Stimulated activated CD8-positive, alpha-beta memory T cell treated with anti-CD3 and anti-CD28 coated beads, Interleukin-15, amount 100 ng/mL, for 48 hours (primary cell): ENCODE measurements at places on chromosomes 12 and 14.

DNA sequence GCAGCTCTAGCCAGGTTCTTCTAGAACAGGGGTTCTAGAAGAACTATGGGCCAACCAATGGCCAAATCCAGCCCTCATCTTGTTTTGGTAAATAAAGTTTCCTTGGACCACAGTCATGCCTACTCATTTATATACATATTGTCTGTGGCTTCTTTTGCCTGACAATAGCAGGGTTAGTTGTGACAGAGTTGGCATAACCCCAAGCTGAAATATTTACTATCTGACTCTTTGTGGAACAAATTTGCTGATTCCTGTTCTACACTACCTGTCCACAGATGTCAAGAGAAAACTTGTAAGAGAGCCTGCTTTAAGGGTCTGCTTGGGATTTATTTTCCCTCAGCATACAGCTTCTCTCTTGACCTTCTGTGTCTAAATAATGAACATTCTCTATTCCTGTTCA is 289.0 kb downstream of the KSR2 start:
- DNase-seq: no peak

- DNase-seq: no peak
Observed at GRCh38 chr12:5268424-5269210, 163.3 kb upstream of the NTF3 start.

GRCh38 chr12:108333898-108334699 is 5.0 kb downstream of the CMKLR1 start:
- DNase-seq: no peak

DNA sequence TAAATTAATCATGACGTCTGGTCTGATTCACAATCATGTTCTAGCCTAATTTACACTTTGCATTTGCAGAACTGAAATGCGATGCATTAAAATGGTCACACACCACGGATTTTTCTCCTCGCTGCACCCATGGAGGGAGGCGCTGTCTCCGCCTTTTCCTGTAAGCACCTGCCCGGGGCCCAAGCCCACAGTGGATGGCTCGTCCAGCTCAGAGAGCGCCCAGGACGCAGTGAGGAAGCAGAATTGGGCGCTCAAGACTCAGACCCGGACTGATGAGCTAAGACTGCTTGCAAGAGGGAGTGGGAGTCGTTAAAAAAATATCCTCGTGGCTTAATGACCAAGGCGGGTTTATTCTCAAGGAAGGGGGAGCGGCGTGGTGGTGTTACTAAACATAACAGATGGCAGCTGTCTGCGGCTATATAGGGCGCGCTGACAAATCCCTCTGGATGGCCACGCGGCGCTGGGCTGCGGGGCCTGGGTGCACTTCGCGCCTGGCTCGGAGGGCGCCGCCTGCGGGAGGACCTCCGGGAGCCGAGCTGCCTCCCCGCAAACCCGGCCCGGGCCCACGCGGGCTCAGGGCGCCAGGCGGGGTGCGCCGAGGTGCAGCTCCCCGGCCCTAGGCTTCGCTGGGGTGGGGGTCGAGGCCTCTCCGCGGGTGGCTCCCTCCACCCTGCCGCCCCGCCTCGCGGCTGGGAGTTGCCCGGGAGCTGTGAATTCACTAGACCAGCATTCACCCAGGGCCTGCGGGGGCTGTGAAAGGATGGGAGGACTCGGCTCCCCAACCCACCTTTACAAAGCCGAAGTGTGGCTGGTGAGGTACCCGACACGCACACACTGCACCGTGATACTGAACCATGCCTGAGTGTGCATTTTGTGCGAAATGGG is 78.7 kb downstream of the PPM1A start:
- peak; percentile 16 for DNase-seq

GRCh38 chr14:59931237-59931636 is 11.3 kb downstream of the LRRC9 start:
- no peak for DNase-seq

GRCh38 chr12:121968876-121969275 is 50.5 kb downstream of the CFAP251 start:
- no peak for DNase-seq

GRCh38 chr14:21192875-21193535 is 37.1 kb upstream of the OR5AU1 start:
- no peak for DNase-seq

- no peak for DNase-seq
Observed at GRCh38 chr14:22158560-22158959, 430.5 kb downstream of the DAD1 start.

GRCh38 chr14:51398898-51399297 is 158.9 kb downstream of the TMX1 start:
- DNase-seq: no peak

GRCh38 chr12:130496516-130497120 is 158.9 kb downstream of the PIWIL1 start:
- DNase-seq: no peak

GRCh38 chr14:102375119-102375518 is 12.4 kb downstream of the TECPR2 start:
- DNase-seq: no peak

GRCh38 chr14:102900631-102901571 is 21.6 kb upstream of the AMN start:
- DNase-seq: no peak

GRCh38 chr12:114194956-114195355 is 211.0 kb downstream of the TBX5 start:
- DNase-seq: no peak

GRCh38 chr14:90553298-90553920 is 156.6 kb downstream of the CALM1 start:
- no peak for DNase-seq

DNA sequence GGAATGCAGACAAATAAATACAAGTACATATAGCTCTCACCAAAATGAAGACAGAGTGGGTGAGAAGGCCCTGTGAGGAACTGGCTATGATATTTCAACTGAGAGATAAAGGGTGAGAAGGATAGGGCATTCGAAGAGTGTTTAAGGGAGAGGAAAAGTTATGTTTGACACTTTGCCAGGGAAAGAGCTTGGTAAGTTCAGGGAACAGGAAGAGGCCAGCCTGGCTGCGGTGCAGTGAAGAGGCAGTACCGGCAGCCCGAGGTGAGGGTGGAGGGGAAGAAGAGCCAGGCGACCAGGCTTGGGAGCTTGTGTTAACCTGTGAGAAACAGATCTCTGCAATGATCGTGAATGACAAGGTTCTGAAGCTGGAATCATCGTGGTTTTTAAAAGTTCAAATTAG is 84.7 kb upstream of the RFX4 start:
- DNase-seq: no peak

GRCh38 chr14:61285364-61285763 is 4.2 kb upstream of the TMEM30B start:
- no peak for DNase-seq

- DNase-seq: no peak
Observed at GRCh38 chr12:7557227-7557626, 53.6 kb upstream of the CD163 start.

DNA sequence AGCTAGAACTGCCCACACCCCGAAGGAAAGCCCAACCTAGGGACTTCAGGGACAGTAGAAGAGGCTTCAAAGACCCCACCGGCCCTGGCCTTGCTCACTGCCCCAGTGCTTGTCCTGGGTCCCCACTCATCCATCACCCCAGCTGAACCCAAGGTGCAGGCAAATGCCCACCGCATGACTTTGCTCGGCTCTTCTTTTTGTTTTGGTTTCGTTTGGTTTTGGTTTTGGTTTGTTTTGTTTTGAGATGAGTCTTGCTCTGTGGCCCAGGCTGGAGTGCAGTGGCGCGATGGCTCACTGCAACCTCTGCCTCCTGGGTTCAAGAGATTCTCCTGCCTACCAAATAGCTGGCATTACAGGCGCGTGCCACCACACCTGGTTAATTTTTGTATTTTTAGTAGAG is 9.0 kb downstream of the CCDC85C start:
- DNase-seq: no peak

GRCh38 chr14:73273799-73274198 is 36.5 kb downstream of the PAPLN start:
- no peak for DNase-seq

GRCh38 chr14:55794655-55795595 is 214.9 kb downstream of the KTN1 start:
- DNase-seq: no peak

DNA sequence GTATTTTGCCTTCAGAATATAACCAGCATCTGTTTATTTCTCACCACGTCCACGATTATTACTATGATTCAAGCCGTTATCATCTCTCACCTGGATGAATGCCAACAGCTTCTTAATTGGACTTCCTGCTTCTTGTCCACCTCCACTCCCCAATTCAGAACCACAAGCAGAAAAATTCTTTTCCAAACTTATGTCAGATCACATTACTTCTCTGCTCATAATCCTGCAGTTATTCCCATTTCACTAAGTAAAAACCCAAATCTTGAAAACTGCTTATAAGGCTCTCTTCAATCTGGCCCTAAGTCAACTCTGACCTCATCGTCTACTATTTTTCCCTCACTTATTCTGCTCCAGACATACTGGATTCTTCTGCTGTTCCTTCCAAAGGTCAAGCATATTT is 2.0 kb downstream of the CRY1 start:
- no peak for DNase-seq

DNA sequence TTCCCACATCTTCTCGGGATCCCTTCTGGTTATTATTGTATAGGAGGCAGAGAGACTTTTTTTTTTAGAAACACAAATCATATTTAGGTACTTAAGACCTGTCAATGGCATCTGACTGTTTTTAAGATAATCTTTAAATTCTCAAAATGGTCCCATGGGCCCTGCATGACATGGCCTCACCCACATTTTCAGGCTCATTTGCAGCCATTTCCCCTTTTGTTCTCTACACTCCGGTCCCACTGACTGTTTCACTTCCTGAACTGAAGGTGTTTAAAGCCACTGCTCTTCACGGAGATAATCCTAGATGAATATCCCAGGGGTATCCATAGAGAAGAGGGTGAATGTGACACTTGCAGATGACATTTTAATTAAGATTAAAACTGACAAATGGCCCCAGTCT is 12.3 kb upstream of the C12orf71 start:
- no peak for DNase-seq

DNA sequence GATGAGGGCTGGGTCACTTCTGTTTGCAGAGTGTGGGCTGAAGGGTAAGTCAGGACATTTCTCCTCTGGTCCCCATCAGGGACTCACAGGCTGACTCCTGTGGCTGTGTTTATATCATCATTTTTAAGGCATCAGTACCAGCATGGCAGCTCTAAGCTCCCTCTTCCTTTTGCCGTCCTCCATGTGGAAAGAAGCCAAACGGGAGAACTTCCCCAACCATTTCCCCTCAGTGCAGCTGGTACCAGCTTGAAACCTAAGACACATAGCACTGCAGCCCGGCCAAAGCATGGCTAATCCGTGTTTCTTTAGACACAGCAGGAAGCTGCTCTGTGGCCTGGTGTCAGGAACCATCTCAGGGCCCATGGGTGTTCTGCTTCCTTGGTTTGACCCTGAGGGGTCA is 31.9 kb upstream of the ATP2A2 start:
- no peak for DNase-seq

GRCh38 chr14:49220492-49220891 is 365.7 kb downstream of the RPS29 start:
- no peak for DNase-seq

- DNase-seq: no peak
Observed at GRCh38 chr14:75301666-75302325, 23.2 kb downstream of the FOS start.

GRCh38 chr12:3427956-3428355 is 63.0 kb upstream of the PRMT8 start:
- no peak for DNase-seq

GRCh38 chr12:91763654-91764370 is 381.8 kb downstream of the BTG1 start:
- no peak for DNase-seq

DNA sequence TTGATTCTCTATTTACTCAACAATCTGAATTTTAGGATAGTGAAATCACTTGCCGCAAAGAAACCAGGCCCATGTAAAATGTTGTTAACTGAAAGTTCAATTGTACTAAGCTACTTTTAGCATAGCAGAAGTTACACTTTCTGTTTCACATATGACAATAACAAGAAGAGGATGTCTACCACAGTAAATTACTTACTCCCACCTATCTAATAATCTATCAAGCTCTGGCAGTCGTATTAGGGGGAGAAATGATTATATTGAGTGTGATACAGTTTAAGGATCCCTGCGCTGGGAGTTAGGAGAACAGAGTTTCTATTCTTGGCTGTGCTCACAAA is 66.5 kb upstream of the CAND1 start:
- DNase-seq: no peak

DNA sequence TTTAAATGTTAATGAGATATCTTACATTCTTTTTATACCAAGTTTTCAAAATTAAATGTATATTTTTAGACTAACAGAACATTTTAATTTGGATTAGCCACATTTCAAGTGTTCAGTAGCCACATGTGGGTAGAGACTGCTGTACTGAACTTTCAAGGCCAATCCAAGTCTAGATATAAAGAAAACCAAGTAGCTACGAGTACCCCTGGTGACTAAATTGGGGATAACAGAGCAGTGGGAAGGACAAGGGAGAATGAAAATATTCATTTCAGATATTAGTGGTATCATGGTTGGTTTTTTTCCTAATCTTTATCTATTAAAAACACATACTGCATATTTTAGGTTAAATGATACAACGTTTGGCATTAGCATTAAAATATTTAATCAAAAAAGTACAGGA is 69.4 kb upstream of the RHOJ start:
- no peak for DNase-seq

- no peak for DNase-seq
Observed at GRCh38 chr12:52792185-52793029, 3.5 kb downstream of the KRT3 start.

DNA sequence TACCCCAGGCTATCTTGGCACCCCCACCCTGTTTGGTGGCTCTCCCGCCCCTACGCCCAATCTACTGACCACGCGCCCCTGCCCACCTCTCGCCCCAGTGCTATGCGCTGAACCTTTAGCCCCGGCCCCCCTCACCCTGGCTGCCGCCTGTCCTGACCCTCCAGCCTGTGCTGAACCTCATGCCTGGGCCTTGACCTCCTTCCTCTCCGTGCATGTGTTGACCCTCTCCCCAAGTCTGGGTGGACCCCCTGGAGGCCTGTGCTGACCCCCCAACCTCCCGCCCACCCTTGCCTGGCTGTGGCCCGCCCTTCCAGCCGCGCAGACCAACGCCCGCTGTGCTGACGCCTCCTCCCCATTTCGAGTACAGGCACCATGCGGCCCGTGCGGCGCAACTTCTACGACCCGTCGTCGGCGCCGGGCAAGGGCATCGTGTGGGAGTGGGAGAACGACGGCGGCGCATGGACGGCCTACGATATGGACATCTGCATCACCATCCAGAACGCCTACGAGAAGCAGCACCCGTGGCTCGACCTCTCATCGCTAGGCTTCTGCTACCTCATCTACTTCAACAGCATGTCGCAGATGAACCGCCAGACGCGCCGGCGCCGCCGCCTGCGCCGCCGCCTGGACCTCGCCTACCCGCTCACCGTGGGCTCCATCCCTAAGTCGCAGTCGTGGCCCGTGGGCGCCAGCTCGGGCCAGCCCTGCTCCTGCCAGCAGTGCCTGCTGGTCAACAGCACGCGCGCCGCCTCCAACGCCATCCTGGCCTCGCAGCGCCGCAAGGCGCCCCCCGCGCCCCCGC is 20.7 kb downstream of the DTX1 start:
- no peak for DNase-seq

GRCh38 chr12:120098756-120099470 is 17.6 kb downstream of the RAB35 start:
- DNase-seq: no peak

GRCh38 chr12:57111031-57111734 is at the start of gene STAT6:
Gene STAT6, minus strand, starts transcription at chr12:57111362. Its CDS starts 3,084 bp downstream, at chr12:57108278.
- DNase-seq: peak; percentile 74
